ENCODE measurements at places on chromosomes 3 and 15.

DNA sequence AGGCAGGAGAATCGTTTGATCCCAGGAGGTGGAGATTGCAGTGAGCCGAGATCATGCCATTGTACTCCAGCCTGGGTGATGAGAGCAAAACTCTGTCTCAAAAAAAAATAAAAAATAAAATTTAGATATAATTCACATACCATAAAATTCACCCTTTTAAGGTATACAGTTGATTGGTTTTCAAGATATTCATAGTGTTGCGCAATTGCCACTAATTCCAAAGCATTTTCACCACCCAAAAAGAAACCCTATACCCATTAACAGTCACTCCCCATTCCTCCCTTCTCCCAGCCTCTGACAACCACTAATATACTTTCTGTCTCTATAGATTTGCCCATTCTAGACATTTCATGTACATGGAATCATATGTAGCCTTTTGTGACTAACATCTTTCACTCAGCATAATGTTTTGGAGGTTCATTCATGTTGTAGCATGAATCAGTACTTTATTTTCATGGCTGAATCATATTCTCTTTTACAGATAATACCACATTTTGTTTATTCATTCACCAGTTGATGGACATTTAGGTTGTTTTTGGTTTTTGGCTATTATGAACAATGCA is 116.7 kb downstream of the RASA2 start:
- DNase-seq: no peak

DNA sequence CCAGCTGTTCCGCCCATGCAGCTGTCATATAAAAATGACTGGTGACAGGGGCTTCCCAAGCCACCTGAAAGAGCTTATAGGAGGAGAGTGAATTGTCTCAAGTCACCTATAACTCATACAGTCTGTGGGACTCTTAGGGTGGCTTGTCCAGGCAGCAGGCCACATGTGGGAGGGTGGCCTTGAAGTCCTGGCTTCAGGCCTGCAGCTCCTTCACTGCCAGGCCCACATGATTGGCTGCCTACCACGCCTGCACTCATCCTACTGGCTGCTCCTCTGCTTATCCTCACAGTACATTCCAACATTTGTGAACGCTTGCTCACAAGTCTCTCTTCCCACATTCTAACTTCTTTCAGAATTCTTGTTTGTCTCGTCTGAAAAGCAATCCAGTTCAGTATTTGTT is 41.1 kb upstream of the TIPARP start:
- no peak for DNase-seq

GRCh38 chr3:10915376-10915775 is 77.2 kb upstream of the SLC6A1 start:
- no peak for DNase-seq

DNA sequence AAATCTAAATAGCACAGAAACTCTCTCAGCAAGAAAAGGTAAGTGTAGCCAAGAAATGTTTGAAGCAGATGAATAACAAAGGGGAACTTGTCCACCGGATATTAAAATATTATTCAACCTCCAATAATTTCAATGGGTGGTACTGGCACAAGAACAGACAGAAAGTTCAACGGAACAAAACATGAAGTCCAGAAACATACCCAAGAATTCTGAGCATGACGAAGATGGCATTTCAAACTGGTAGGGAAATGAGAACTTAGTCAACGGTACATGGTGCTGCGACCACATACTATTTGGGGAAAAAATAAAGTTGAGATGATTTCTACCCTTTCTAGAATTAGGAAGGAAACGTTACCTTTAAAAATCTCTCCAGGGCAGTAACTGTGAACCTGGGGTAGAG is 5.5 kb downstream of the CHSY1 start:
- DNase-seq: no peak

DNA sequence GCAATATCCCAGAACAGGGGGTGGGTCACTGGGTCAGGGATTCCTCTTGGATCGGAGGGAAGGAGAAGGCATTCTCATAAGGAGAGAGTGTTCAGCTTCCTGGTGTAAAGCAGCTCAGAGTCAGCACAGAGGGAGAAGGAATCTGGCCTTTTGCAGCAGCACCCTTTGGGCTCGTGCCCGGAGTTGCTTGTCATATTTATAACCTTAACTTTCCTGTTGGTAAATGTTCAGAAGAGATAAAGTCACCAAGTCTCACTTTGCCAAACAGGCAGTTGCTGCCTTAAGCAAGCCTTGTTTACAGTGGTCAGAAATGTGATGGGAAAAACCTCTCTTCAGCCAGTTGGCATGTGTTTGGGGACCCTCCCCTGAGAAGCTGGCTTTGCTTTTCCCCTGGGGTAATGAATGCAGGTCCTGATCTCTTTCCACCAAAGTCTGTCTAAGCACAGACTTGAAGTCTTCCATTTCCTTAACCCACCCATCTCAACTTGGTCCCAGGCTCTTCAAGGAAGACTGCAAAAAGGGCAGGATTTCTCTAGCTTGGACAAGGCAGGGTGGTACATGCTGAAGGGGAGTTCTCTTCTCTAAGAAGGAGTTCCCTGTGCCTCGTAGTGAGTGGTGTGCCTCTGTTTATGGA is 206.9 kb upstream of the BHLHE40 start:
- DNase-seq: no peak

- no peak for DNase-seq
Measured at GRCh38 chr3:39542588-39542988, 75.1 kb downstream of the MOBP start.

GRCh38 chr3:127790882-127791183 is 31.5 kb downstream of the MGLL start:
- no peak for DNase-seq

DNA sequence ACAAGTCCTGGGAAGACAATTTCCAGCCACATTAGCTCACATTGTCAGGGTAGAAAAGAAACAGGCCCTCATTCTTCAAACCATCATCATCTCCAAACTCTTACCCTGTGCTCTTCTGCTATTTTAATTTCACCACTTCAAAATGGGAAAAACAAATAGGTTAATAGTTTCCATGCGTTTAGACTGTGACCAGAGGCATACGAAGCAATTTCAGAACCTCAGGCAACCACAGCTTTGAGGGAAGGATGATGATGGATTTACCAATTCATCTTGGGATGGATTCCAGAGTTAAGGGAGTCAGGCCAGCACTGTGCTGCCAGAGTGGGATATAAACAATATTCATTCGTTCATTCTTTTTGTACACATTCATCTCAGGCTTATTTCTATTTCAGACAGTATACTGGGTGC is 307.8 kb upstream of the TPRG1 start:
- no peak for DNase-seq

- DNase-seq: no peak
Measured at GRCh38 chr15:71329041-71329440, 213.8 kb downstream of the THSD4 start.

- no peak for DNase-seq
Measured at GRCh38 chr3:112530573-112530972, 31.2 kb downstream of the ATG3 start.

GRCh38 chr3:4147556-4148118 is 155.5 kb upstream of the SETMAR start:
- no peak for DNase-seq
